Stimulated activated CD4-positive, alpha-beta T cell treated with anti-CD3 and anti-CD28 coated beads, Interleukin-15, amount 100 ng/mL, for 1 hour (primary cell): ENCODE measurements at places on chromosomes 11 and 22.
A peak's percentile ranks its signal among the peaks of the same experiment; 100 is the strongest.

DNA sequence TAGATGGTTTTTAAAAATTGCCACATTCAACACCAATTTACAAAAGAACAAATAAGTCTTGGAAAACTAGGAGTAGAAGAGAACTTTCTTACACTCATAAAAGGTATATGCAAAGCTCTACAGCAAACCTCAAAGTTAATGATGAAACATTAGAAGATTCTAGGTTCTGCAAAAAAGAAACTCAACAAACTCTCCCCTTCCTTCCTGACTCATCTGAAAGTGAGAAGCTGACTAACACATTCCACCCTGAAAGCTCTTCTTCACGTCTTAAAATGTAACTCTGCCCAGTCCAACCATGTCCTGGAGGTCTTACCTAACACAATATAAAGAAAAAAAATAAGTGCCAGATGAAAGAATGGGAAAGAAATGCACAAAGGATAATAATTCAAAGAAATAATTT lies 218.9 kb upstream of the ISX start:
- DNase-seq, result no peak

GRCh38 chr22:46491946-46492345 lies 45.5 kb downstream of the CELSR1 start:
- no peak for DNase-seq

DNA sequence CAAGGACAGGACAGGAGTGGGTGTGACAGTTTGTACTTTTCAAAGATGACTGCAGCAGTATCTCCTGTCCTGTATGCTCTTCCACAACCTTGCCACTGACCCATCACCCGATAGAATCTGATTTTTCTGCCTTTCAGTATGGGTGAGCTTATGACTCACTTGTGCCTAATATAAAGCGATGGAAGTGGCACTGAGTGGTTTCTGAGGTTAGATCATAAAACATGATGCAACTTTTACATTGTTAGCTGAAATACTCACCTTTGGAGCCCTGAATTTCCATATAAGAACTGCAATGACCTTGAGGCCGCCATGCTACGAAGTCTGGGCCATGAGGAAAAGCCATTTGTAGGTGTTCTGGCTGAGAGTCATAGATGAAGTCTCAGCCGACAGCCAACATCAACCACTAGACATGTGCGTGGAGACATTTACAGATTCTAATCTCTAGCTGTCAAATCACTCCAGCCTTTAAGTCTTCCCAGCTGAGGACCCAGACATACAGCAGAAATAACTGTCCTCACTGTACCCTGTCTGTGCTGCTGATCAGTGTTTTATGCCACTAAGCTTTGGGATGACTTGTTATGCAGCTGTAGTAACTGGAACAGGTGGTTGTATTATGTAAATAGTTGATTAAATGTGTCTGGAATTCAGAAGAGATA lies 105.9 kb upstream of the ARHGAP20 start:
- DNase-seq, result no peak

- DNase-seq, result no peak
Measured at GRCh38 chr22:22009661-22010060, 27.1 kb upstream of the TOP3B start.

- DNase-seq, result no peak
Measured at GRCh38 chr11:68040101-68040956, 1.5 kb downstream of the TCIRG1 start.

GRCh38 chr11:47369676-47370075 lies 8.7 kb downstream of the SPI1 start:
- no peak for DNase-seq

- no peak for DNase-seq
Measured at GRCh38 chr11:124837491-124837856, 27.8 kb upstream of the ROBO3 start.

GRCh38 chr11:5196067-5196466 lies 4.4 kb downstream of the OR51V1 start:
- no peak for DNase-seq

- peak; percentile 52 for DNase-seq
Measured at GRCh38 chr11:123246749-123247495, 51.9 kb upstream of the CLMP start.

- DNase-seq, result no peak
Measured at GRCh38 chr11:70034740-70035365, 43.3 kb upstream of the ANO1 start.

- no peak for DNase-seq
Measured at GRCh38 chr11:105333153-105333552, 193.6 kb upstream of the CARD18 start.

DNA sequence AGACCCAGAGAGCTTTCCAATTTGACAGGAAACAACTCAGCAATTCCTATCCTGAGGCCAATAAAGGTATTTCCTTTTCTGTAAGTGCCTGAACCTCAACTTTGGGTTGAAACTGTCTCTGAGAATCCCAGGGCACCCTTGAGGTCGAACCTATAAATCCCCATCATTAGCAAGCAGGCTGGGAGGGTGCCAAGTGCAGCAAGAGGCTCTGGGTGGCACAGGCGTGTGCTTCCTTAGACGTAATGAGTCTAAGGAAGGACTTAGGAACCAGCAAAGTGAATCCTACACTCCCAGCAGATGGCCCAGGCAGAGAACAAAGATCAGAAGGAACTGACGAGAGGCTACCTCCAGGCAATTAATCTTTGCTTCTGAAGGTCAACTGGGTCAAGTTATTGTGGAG lies 234.3 kb upstream of the NARS2 start:
- DNase-seq, result no peak

- DNase-seq, result no peak
Measured at GRCh38 chr22:45974498-45974897, 2.5 kb downstream of the WNT7B start.

GRCh38 chr11:117232092-117232878 lies at the start of gene RNF214:
Gene RNF214, plus strand, starts transcription at chr11:117232671. Its CDS starts 1,602 bp downstream, at chr11:117234273.
- peak; percentile 68 for DNase-seq

DNA sequence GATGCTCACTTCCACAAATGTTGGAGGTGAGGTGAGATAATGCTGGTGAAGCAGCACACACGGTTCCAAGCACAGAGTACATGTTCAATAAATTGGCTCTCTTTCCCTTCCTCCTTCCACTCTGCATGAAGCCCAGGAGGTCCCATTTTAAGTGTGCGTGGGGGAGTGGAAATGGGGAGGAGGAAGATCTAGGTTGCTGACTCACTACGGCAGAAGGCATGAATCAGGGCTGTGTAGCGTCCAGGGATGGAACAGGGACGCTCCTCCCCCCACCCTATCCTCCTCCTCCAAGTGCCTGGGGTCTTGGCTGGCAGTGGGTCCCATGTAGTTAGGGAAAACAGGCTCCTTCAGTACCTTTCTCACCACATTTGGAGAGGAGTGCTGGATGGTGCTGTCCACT lies 44.2 kb downstream of the TRIM66 start:
- DNase-seq, result no peak

DNA sequence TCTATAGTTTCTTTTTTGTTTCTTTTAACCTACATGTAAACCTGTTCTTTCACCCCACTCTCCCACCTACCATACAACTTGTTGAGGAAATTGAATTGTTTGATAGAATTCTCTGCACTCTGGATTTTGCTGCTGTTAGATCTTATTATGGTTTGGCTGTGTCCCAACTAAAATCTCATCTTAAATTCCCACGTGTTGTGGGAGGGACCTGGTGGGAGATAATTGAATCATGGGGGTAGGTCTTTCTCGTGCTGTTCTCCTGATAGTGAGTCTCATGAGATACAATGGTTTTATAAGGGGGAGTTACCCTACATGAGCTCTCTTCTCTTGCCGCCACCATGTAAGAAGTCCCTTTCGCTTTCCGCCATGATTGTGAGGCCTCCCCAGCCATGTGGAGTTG lies 15.0 kb upstream of the PITPNB start:
- DNase-seq, result no peak

- no peak for DNase-seq
Measured at GRCh38 chr22:37253126-37253660, 9.1 kb upstream of the RAC2 start.

GRCh38 chr11:80462211-80462610 lies 1021.4 kb upstream of the TENM4 start:
- DNase-seq, result no peak

DNA sequence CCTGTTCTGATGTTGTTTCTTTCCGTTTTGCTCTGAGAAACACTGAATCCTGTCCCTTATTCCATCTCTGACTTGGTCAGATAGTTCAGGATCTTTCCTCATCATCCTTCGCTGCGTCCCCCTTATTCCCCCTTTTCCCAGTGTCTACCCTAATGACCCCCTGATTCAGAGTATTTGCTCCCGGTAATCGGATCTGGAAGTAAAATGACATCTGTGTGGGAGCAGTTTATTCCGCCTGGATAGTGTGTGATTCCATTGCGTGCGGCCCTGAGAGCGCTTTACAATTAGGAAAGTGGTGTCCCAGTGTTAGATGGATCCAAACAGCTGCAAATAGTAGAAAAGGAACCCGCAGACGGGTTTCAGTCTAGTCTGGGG lies 606 bp downstream of the DRG1 start:
- no peak for DNase-seq

DNA sequence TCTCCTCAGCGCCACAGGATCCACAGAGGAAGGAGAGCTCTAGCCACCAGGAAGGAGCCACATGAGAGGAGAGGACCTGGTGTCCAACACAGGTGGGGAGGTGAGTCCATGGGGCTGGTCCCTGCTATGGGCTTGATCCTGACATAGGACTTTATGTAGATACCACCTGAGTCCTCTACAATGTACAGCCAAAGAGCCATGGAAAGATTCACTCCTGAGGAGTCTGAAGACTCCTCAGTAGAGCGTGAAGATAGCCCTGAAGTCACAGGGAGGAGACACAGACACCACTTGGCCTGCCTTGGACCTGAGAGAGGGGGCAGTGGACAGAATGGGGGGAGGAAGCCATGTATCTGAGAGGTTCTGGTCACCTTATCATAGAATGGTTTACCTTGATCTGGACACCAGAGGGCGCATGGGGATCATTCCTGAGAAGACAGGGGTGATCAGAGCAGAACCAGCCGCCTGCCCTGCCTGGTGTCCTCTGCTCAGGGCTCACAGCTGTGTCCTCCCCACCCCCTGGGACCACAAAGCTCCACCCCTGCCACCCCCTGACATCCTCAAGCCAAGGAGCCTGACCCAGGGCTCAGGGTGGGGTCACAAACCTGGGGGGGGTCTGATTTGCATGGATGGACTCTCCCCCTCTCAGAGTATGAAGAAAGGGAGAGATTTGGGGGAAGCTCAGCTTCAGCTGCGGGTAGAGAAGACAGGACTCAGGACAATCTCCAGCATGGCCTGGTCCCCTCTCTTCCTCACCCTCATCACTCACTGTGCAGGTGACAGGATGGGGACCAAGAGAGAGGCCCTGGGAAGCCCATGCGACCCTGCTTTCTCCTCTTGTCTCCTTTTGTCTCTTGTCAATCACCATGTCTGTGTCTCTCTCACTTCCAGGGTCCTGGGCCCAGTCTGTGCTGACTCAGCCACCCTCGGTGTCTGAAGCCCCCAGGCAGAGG lies 77.0 kb downstream of the ZNF280B start:
- peak; percentile 19 for DNase-seq

- no peak for DNase-seq
Measured at GRCh38 chr11:105612771-105613170, 2.9 kb downstream of the GRIA4 start.

- DNase-seq, result no peak
Measured at GRCh38 chr11:117588166-117588810, 208.7 kb downstream of the DSCAML1 start.

GRCh38 chr11:130636722-130637464 lies 188.4 kb downstream of the ADAMTS15 start:
- no peak for DNase-seq

DNA sequence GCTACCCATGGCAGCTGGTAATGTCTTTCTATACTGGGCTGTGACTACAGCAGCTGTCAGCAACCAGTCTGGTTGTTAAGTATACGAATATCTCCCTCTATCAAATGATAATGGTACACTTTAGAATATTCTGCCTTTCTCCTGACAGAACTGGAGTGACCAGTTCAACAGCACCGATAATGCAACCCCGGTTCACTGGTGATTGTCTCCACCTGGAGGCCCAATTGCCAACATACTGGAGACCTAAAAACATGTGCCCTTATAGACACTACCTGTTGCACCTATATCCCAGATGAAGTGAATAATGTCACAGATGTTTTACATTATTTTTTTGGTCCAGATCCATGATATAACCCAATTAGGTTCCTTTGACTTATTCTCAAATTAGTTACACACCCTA lies 21.1 kb downstream of the OR5P2 start:
- DNase-seq, result no peak

DNA sequence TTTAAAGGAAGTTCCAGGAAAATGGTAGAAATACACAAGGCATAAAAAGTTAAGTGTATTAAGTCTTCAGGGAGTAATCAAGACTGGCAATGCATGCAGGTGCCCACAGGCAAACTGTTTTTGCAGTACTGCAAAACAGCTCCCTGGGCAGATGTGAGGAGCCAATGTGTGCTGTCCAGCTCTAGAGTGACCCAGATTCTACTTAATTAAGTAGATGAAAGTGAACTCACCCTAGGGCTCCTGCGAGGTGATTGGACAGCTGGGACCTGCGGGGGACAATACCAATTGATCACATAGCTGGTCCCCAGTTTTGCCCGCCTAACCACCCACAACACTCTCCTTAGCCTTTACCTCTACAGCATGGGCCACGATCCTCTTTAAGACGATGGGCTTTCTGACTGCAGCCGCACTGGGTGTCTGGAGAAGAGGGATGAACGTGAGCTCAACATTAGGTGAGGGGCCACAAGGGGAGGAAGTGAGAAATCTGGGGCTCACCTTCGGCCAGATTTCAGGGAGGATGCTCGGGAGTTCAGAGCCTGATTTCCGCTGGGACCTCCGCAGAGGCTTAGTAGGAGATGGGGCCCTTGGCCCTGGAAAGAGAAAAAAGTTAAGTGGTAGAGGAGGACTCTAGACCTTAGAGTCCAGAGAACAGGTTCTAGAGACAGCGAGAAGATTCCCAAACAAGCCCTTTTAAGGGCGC lies 556 bp downstream of the CDCA5 start:
- DNase-seq, result no peak

GRCh38 chr22:29871684-29872083 lies 11.3 kb upstream of the MTMR3 start:
- DNase-seq, result no peak

- DNase-seq, result no peak
Measured at GRCh38 chr11:100574894-100575769, 112.0 kb upstream of the ARHGAP42 start.

DNA sequence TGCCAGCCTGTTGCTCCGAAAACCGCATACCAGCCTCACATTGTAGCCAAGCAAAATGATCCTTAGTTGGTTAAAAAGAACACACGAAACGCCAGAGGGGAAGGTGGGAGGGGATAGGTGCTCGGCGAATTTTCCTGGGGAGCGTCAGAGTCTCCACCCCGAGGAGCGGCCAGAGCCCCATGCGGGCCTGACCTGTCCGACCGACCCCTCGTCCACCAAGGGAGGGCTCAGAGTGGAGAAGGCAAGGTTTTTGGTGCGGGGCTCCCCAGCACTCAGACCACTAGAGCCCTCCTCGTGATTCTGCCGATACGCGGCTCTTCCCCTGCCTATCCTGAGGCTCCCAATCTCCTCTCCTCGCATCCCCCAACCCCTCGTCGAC lies 39.6 kb downstream of the DIXDC1 start:
- no peak for DNase-seq

DNA sequence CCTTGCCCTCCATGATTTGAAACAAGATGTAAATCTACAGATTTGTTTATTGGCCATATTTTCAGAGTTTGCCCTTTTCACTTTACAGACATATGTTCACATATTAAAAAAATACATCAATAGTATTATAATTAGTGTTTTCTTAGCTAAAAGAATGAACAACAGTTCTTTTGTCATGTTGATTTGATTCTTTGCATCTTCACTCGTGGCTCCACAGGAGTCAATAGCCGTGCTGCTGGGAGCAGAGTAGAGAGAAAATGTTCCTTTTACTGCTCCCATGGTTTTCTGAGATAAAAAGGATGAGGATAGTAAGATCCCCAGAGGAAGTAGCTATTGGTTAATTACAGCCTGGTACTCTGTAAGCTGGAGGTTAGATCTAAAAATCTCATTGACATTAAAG lies 151.2 kb downstream of the PGR start:
- no peak for DNase-seq
